ENCODE measurements at places on chromosomes 16 and 17.

- no peak for DNase-seq
Measured at GRCh38 chr17:60345233-60345632, 46.7 kb downstream of the USP32 start.

DNA sequence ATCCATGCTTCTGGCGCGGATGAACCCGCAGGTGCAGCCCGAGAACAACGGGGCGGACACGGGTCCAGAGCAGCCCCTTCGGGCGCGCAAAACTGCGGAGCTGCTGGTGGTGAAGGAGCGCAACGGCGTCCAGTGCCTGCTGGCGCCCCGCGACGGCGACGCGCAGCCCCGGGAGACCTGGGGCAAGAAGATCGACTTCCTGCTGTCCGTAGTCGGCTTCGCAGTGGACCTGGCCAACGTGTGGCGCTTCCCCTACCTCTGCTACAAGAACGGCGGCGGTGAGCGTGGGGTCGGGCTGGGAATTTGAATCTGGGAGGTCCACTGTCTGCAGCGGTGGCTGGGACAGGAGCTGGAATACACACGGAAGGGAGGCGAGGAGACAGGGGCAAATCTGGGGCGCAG lies 904 bp downstream of the SLC6A2 start:
- no peak for DNase-seq

GRCh38 chr17:34218748-34219147 lies 36.3 kb upstream of the CCL2 start:
- no peak for DNase-seq

DNA sequence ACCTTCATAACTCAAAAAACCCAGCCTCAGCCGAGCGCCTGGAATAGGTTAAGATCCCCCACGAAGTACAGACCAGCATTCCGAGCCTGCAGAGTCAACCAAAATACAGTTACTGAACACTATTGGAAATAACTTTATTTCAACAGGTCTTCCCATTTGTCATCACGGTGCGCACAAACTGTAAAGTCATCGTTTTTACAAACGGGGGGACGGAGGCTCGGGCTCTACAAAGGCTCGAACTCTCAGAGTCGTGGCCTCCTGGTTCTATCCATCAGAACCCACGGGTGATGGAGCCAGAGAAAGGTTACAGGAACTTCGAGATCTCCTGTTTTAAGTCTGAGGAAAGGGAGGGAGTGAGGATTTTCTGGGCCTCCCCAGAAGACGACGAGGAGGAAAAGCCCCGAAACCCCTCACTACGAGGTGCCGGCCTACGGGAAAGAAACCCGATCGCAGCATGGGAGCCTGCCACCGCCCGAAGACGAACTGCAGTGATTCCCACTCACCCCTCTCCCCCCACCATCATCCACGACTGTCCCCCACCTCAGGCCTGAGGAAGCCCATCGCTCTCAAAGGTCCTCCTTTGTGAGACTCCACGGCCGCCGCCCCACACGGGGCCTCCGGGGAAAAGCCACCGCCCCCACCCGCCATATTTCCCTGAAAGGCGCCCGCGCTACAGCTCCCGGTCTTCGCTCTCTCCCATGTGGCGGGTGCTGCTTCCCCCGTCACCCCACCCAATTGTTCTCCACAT lies 917 bp downstream of the YWHAE start:
- DNase-seq, result peak; percentile 20

DNA sequence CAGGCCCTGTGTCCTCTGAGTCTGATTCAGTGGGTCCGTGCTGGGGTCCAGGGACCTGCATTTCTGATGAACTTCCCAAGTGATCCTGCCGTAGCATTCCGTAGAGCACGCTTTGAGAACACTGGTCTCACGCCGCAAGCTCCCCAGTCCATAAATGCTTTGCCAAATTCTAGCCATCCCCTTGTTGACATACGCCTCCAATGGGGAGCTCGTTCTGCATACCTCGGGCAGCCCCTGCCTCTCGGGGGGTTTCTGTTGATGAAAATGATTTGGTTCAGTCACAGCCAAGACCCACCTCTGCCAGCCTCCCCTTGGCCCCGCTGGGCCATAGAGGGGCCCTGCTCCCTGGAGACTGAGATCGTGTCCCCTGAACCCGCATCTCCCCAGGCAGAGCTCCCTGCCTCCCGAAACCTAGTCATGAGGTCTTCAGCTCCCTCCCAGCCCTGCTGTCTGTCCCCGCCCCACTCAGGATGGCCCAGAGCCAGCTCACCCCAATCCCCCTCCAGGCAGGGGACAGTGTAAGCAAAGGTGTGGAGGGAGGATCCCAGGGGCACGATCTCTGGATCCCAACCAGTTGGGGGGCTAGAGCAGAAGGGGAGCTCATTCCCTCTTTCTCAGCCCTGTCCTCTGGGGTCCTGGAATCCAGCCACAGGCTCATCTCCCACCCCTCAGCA lies 16.2 kb upstream of the SPNS2 start:
- DNase-seq, result no peak

- DNase-seq, result no peak
Measured at GRCh38 chr16:68183046-68183445, 52.9 kb downstream of the ESRP2 start.

- no peak for DNase-seq
Measured at GRCh38 chr17:30132615-30133014, 16.0 kb downstream of the NSRP1 start.

GRCh38 chr17:74342224-74342623 lies 16.2 kb downstream of the KIF19 start:
- DNase-seq, result no peak

DNA sequence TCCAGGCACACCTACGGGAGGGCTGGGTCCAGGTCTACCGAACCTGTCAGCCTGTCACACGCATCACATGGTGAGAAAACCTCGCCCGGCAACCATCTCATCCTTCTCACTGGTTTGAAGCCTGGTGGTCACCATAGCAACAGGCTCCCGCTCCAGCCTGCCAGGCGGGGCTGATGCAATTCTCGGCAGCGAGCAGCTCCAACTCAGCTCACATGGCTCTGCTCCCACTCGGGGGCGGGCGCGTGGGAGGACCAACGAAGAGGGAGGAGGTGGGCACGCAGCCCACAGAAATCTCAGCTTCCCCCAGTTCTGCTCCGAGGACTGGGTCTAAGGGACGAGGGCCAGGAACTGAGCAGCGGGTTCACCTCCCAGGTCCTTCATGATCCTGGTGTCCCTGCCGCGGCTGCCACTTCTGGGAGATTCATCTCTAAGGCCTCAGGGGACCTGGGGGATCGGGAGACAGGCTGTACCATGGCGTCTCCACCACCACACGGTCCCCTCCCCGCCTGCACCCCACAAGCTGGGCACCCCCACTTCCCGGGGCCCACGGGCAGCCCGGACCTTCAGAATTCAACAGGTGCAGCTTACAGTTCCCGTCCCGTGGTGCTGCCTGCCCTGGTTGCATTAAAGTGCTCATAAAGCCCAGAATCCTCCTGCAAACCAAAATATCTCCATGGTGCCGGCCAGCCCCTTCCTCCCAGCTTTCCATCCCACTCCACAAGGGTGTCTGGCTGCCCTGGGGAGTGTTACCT lies 25.8 kb downstream of the ABR start:
- DNase-seq, result peak; percentile 98

GRCh38 chr17:21212826-21213637 lies 929 bp downstream of the TMEM11 start:
- no peak for DNase-seq

DNA sequence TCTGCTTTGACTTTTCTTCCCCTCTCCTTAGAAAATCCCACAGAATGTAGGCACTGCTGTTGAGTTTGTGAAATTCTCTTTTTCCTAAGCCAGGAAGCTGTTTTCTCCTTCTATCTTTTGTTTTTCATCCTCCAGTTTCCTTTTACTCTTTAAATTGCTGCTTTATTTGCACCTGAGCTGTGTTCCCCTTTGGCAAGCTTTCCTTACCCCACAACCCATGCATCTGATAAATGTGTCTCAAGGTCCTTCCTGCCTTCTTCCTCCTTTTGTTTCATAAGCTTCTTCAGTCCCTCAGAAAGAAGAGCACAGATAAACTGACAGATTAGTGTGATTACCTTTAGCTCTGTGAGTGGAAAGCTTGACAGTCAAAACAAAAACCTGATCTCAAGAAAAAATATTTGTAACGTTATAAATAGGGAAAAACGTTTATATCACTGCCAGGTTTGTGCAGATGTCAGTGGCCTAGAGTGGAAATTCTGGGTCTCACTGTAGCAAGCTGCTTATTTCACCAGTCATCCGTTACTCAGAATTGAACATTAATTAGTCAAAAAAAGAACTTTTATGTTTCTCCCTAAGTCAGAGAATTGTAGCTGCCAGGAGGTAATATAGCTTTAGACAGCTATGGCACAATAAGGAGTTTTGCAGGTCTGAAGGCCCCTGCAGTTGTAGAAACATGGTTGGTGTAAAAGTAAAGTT lies 23.6 kb downstream of the GSDMB start:
- DNase-seq, result no peak

GRCh38 chr16:5065326-5065725 lies 430 bp downstream of the C16orf89 start:
- no peak for DNase-seq

- peak; percentile 53 for DNase-seq
Measured at GRCh38 chr16:19167710-19168370, at the start of gene SYT17. SYT17 (plus strand) TSS chr16:19168240; CDS start chr16:19168647, 407 bp downstream.

DNA sequence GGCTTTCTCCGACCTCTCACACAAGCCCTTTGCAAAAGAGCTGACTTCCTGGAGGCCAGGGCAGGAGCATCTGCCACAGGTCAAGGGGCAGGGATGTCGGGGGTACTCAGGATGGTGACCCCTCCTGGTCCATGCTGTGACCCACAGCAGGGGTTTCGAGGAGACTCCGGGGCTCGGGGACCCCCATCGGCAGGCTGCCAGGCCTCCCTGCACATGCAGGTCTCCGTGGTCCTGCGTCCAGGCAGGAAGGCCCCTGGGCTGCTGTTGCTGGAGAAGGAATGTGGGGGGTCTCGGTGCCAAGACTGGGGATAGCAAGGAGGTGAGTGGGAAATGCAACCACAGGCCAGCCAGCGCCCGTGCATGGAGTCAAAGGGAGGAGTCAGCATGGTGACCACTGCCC lies 11.6 kb downstream of the NATD1 start:
- DNase-seq, result no peak

GRCh38 chr16:4790871-4791270 lies 2.7 kb upstream of the SEPTIN12 start:
- no peak for DNase-seq

- peak; percentile 93 for DNase-seq
Measured at GRCh38 chr16:87723226-87723623, 42.6 kb downstream of the KLHDC4 start.

- no peak for DNase-seq
Measured at GRCh38 chr16:21650521-21650920, 1.9 kb downstream of the IGSF6 start.

DNA sequence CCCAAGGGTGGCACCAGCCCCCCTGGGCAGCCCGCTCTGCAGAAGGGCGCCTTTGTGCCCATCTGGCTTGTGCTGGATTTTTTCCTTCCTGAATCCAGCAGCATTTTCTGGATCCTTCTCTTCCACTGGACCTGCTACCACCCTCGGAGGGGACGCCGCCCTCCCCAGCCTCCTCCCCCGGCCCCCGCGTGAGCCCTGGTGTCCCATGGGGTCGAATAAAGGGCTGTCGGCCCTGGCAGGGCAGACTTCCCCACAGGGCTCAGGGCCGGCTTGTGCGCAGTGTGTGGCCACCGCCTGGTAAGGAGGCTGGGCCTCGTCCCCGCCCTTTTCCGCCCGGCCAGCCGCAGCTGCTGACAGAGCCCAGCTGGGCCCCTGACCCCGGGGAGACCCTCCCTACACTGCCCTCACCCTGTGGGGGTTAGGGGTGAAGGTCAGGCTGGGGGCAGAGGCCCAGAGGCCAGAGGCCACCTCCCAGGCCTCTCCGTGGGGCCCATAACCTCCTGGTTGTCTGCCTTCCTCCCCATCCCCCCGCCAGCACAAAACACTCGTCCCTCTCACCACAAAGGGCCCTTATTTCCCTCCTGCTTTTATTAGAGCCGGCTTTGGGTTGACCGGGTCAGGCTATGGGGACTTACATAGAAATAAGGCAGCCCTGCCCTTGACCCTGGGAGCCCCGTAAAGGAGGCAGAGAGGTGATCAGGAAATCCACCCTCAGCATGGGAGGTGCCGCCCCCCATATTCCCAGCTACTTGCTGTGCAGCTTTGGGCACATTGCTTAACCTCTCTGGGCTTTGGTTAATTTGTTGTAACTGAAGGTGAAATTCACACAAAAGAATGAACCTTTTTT lies 179.3 kb upstream of the CIBAR2 start:
- no peak for DNase-seq

- no peak for DNase-seq
Measured at GRCh38 chr16:75576384-75576811, 10.2 kb downstream of the GABARAPL2 start.

DNA sequence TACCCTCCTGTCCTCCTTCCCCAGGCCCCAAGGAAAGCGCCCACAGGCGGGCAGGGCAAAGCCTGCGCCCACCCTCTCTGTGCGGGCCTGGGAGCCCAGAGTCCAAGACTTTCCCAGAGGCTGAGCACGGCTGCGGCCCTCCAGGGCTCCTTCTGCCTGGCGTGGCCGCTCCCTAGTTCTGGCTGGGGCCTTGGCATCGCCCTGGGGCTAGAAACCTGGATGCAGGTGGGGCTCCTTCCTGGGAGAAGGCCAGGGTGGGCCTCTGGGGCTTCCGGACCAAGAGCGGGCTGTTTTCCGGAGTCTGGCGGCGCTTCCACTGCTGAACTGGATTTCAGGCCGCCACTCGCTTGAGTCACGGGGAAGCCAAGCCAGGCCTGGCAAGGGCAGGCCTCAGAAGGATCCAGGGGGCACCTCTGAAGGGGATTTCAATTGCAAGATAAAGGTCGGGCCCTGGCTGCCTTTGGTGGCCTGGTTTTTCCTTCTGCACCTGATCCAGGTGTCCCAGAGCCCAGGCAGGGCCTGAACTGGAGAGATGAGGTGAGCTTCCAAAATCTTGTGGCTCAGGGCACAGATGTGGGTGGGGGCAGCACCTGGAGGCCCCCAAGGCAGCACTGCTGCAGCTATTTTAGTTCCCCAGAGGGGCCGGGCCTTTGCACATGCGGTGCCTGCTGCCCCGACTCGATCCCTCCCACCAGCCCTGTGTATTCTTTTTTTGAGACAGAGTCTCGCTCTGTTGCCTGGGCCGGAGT lies 227.4 kb downstream of the MRTFB start:
- no peak for DNase-seq

DNA sequence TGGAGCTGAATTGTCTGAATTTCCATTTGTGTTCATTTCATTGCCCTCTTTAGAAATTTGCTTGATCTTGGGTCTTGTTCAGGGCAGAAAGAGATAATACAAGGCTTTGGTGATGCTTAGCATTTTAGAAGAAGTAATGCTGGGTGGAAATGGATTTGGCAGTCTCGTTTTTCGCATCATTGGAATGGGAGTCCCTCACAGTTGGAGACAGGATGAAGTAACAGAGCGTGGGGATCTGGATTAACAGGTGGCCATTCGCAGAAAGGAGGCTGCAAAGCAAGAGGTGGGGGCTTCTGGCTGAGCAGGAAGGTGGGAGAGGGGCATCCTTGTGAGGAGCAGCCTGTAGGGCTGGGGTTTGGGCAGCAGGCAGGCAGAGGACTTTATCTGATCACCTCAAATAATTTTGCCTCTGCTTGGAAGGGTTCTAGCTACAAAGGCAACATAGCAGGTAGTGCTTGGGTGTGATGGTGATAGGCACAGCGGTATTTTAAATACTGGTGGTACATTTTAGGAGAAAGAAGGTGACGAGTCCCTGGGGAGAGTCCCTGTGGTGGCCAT lies 17.0 kb downstream of the KSR1 start:
- no peak for DNase-seq

- DNase-seq, result no peak
Measured at GRCh38 chr17:16129441-16130205, 85.7 kb downstream of the NCOR1 start.

Measured in spinal cord (tissue), 10 donors.